ENCODE measurements at places on chromosomes 2 and 18.

- no peak for DNase-seq
Observed at GRCh38 chr2:96233436-96233835, 24.8 kb upstream of the STARD7 start.

GRCh38 chr2:174611006-174611405 is 13.4 kb upstream of the WIPF1 start:
- DNase-seq = no peak

GRCh38 chr18:74243127-74243526 is 48.6 kb downstream of the CYB5A start:
- DNase-seq = no peak

GRCh38 chr18:44602845-44603244 is 77.8 kb upstream of the SETBP1 start:
- DNase-seq = no peak

GRCh38 chr2:174020926-174021662 is 55.9 kb upstream of the SP3 start:
- no peak for DNase-seq

Data from GM04503 (cell line).